Activated naive CD4-positive, alpha-beta T cell treated with anti-CD3 and anti-CD28 coated beads, Interleukin-2, amount 50 U/mL, for 16 hours (primary cell): ENCODE measurements at places on chromosomes 4 and X.

GRCh38 chrX:109184506-109185139, 297.3 kb downstream of the GUCY2F start:
- no peak for DNase-seq

- no peak for DNase-seq
Observed at GRCh38 chr4:154384012-154384411, 107.6 kb downstream of the DCHS2 start.

DNA sequence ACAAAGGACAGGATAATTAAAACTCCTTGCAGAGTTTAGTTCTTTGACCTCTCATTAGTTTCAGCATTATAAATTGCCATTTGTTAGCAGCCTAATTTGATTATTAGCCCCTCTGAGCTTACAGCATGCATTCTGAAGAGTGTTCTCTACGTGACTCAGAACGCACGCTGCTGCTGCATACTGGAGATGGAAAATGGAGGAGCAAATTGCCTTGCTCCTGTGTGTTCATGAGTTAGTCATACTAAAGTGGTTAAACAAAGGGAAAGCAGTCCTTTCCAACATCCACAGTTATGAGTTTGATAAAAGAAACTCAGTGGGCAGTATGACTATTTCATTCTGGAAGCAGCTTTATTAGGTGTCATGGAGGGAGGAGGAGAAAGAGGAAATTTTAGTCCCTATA, 922.5 kb downstream of the RPA4 start:
- no peak for DNase-seq

- DNase-seq, result no peak
Observed at GRCh38 chrX:46549914-46550313, 4.7 kb upstream of the ZNF674 start.
